Lower leg skin (tissue), 4 donors: ENCODE measurements at places on chromosomes 1 and 21.
A peak's percentile ranks its signal among the peaks of the same experiment; 100 is the strongest.

DNA sequence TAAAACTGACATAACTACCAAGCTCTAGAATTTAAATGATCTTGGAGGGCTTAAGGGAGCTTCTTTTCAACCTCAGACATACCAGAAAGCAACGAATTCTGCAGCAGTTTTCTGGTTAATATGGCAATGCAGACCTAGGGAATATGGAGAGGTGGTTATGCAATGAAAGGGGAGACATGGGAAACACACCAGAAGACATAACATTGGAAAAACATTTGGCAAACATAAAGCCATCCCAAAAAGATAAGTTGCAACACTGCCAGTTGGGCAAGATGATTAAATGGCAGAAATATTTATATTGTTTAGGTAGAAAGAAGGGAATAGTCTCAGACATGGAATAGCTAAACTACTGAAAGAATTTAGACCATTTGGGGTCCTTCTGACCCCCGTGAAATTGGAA is 104.5 kb downstream of the KCNJ6 start:
- DNase-seq: no peak

- DNase-seq: peak; percentile 37
Observed at GRCh38 chr1:219533280-219533679, 79.6 kb downstream of the ZC3H11B start.

- DNase-seq: no peak
Observed at GRCh38 chr1:51444096-51444495, 75.0 kb downstream of the EPS15 start.

DNA sequence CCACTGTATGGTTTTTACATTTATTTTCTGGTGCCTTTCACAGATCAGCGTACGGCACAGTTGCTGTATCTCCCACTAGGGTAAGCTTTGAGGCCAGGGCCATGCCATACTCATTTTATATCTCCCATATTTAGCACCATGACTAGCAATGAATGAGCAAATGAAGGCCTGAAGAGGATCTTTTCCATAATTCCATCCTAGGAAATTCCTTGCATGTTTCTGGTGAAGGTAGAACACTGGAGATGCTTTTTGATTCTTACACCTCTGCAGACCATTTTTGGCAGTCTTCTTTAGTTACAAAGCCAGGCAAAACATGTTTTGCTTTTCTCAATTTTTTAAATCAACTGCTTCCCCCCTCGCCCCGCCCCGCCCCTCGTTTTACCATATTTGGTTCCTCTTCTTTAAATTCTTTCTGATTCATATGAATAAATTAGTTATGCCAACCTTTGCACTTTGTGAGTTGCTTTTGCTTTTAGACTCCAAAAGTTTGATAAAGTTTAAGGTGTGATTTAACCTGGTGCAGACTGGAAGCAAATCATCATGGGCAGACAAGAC is 78.9 kb upstream of the AK4 start:
- no peak for DNase-seq

DNA sequence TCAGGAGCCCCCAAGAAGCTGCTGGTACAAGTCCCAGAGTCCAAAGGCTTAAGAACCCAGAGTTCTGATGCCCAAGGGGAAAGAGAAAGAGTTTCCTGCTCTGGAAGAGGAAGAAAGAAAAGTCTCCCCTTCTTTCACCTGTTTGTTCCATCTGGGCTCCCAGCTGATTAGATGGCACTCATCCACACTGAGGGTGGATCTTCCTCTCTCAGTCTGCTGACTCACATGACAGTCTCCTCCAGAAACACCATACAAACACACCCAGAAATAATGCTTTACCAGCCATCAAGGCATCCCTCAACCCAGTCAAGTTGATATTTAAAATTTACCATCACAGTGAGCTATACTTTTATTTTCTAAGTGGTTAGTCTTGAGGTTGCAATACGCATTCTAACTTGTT is 257.9 kb downstream of the PAPPA2 start:
- no peak for DNase-seq

- DNase-seq: no peak
Observed at GRCh38 chr21:43354026-43354420, 72.9 kb downstream of the SIK1 start.

DNA sequence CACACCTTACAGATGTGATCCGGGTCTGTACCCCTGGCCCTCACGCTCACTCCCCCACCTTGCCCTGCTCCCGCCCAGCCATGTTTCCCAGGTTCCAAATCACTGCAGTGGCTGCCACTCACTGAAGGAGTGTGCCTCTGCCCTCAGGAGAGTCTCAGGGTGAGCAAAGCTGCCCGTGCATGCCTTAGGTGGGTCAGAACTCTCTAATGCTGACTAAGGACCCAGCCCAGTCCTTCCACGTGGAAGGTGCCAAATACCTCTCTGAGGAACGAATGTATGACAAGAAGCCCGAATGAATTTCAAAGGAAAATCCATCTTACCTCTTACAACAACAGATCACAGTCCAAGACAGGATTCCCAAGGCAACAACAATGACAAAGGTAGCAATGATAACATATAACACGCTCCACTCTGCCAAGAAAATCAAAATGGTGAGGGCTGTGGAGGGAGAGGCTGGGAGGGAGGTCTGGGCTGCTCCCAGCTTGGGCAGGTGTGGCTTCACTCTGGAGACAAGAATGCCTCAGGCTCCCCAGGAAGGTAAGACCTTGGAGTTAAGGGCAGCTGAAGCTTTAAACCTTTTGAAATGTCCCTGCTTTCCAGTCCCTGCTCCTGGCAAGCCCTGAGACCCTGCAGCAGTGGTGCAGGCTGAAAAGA is 115.2 kb downstream of the KIAA0319L start:
- DNase-seq: no peak

GRCh38 chr1:72521659-72522058 is 239.3 kb upstream of the NEGR1 start:
- no peak for DNase-seq

DNA sequence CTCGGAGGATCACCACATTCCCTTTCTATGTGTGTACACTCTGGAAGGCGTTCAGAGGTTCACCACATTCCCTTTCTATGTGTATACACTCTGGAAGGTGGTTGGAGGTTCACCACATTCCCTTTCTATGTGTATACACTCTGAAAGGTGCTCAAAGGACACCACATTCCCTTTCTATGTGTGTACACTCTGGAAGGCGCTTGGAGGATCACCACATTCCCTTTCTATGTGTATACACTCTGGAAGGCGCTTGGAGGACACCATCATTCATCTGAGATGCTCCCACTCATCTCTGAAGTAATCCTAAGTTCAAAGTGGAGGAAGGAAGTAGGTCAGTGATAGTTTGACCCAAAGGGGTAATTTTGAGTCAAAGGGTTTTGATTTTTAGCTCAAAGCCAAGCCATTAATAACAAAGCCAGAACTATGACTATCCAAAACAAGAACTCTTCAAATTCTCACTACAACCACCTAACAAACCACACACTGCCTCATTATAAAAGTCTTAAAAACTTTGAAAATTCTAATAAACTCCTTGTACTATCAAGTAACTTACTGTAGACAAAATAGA is 32.9 kb downstream of the NRIP1 start:
- DNase-seq: no peak

DNA sequence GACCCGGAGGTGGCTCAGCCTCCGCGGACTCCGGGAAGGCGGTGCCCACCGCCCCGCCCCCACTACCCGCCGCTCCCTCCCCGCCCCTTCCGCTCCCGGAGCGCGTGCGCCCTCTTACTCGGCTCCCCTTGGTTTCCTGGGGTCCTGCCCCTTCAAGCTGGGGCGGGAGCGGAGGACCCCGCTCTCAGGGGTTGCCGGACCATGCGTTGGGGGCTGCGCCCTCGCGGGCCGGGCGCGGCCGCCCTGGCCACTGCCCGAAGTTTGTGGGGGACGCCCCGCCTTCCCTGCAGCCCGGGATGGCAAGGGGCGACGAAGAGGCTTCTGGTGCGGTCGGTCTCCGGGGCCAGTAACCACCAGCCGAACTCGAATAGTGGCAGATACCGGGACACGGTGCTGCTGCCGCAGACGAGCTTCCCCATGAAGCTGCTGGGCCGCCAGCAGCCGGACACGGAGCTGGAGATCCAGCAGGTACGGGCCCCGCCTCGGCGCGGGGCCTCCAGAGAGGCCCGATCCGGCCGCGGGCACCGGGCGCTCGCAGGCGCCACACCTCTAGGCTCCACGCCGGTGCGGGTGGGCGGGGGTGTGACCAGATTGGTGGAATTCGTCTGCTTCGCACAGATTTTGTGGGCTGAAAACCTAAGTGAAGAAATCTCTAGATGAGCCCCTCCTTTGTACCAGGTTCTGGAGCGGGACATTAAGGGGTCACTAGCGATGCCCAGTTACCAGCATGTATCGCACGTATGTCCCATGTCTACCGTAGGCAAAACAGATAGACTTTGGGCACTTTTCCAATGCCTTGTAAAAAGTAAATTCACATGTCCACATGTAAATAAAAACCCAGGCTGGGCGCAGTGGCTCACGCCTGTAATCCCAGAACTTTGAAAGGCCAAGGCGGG is at the start of gene IARS2:
IARS2 (plus strand) TSS at position 117 of the 896 bp plus-strand sequence; CDS start at position 202, 85 bp downstream.
- peak; percentile 84 for DNase-seq

DNA sequence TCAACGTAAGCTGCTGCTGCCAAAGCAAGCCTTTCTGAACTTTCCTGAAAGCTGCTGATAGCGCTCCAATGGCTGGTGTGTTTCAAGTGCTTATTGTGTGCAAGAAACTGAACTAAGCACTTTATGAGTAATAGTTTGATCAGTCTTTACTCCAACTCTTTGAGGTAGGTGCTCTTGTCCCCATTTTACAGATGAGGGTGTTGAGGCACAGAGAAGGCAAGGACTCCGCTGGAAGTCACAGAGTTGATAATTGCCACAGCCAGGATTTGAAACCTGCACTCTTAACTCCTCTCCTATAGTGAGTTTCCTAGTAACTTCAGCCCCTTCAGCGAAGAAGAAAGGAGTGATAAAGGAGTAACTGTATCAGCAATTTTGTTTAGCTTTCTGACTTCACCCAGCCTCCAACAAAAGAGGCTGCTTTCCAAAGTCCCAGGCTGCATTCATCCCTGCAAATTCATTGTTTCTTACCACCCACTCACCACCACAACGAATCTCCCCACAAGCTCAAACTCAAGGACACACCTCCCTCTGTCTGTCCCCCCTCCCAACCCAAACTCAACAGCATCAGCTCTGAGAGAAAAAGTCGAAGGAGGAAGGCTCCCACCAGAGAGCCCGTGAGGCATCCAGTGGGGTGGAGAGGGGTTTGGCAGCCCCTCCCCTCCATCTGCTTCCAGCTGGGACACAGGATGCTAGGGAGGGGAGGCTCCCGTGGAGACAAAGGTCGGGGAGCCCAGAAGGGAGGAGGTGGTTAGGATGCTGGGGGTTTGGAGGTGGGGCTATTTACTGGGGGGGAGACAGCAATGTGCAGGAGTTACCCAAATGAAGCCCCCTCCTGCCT is 139.6 kb downstream of the NAV1 start:
- no peak for DNase-seq

DNA sequence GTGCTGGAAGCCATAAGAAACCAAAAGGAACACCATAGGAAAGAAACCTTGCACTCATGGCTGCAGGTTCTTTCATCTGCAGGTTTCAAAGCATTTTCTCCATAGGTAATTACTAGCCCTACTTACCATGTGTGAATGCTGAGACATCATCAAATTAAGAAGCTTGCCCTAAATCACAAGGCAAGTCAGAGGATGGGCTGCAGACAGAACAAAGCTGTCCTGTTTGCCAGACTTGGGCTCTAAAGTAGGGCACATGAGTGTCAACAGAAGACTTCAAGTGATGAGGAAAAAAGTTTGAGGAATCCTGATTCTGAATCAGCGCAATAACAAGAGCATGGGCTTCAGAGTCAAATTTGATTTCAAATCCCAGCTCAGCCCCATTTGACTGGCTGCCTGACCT is 5.8 kb upstream of the EPS15 start:
- DNase-seq: no peak

DNA sequence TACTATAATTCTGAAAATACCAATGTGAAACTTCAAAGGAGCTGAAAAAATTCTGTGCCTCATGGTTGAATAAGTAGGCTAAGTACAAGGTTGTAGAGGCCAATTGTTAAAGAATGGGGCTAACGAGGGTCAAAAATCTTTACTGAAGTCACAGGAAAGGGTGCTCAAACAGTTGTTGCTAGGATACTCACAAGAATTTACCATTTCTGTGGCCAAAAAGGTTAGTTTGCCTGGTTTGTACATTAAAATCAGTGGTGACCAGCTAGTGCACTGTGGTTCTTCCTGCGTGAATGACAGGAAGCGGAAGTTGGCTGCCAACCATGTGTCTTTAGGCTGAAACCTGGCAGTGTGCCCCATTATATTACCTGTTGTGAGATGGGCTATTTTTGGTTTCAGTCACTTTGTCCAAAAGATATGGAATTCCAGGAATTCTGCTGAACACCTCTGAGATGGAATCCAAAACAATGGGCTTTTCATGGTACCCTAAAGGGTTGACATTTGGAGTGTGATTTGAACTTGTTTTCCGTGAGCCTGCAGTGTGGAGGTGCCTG is 13.5 kb downstream of the MAP3K21 start:
- DNase-seq: no peak

DNA sequence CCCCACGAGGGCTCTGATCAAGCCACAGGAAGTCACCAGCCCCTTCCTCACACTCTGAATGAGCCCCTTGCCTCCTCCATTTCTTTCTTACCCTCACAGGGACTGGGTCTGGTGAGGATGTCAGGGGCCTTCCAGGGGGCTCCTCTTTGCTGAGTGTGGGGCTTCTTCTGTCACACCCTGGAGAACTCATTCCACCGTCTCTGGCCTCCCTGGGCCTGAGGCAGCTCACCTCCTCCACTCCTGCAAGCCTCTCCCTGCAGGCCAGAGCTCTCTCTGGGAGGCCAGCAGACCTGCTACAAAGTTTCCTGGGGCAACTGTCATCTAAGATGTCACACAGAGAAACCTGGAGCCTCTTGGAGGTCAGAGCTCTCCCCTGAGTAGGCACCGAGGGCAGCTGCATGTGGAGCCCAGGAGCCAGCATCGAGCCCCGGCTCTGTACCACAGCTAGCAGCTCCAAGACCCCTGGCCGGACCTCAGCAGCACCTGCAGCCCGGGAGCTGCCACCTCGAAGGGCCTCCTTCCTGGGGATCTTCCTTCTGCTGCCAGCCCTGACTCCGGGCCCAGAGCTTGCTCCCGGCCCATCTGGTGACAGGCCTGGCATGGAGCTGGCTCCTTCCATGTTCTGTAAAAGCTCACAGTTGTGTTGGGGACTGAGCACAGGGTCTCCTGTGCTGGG is 1.1 kb downstream of the SPOCD1 start:
- DNase-seq: peak; percentile 67
